ENCODE measurements at places on chromosomes 11 and 22. TPM values are rescaled to one million over a fixed set of nuclear protein-coding genes. Genes with fewer than 3 reads are reported as not detected.

Gene KDM4D
- polyA plus RNA-seq: 0.14 TPM

Gene LRRN4CL
- polyA plus RNA-seq: 2.4 TPM

Gene LARGE2
- 20.7 TPM for polyA plus RNA-seq

Gene APOA5
- not detected for polyA plus RNA-seq

Gene USP2
- polyA plus RNA-seq: 4.9 TPM

Gene NDUFS3
- 126 TPM for polyA plus RNA-seq

Gene FJX1
- polyA plus RNA-seq: 5.0 TPM

Gene TUT1
- 9.0 TPM for polyA plus RNA-seq

Gene SLC22A12
- polyA plus RNA-seq: not detected

Gene RIC8A
- 31.2 TPM for polyA plus RNA-seq

Gene SCGB1C1
- not detected for polyA plus RNA-seq

Gene SPI1
- 6.8 TPM for polyA plus RNA-seq

Gene DRICH1
- 0.15 TPM for polyA plus RNA-seq

Gene MS4A12
- not detected for polyA plus RNA-seq

Gene USP35
- 7.7 TPM for polyA plus RNA-seq

Gene RABL2B
- polyA plus RNA-seq: 11.5 TPM

Gene OR8G1
- not detected for polyA plus RNA-seq

Gene RAB38
- polyA plus RNA-seq: 57.4 TPM

Gene SPDYC
- polyA plus RNA-seq: not detected

Gene YAP1
- polyA plus RNA-seq: 30.6 TPM

Gene FGF3
- polyA plus RNA-seq: not detected

Data from esophagus (tissue), 2 donors.